ENCODE measurements at places on chromosomes 12 and 14. TPM values are rescaled to one million over a fixed set of nuclear protein-coding genes. Genes with fewer than 3 reads are reported as not detected.

KRT72 gene
- not detected for total RNA-seq

PTPN21 gene
- 2.1 TPM for total RNA-seq

BIN2 gene
- total RNA-seq = 0.42 TPM

DTD2 gene
- total RNA-seq = 12.3 TPM

GRCh38 chr14:77039285-77040058 is 11.0 kb upstream of the IRF2BPL start:
- DNase-seq = no peak

GRCh38 chr14:96135285-96135684 is 69.4 kb upstream of the BDKRB2 start:
- peak; percentile 28 for DNase-seq

DNA sequence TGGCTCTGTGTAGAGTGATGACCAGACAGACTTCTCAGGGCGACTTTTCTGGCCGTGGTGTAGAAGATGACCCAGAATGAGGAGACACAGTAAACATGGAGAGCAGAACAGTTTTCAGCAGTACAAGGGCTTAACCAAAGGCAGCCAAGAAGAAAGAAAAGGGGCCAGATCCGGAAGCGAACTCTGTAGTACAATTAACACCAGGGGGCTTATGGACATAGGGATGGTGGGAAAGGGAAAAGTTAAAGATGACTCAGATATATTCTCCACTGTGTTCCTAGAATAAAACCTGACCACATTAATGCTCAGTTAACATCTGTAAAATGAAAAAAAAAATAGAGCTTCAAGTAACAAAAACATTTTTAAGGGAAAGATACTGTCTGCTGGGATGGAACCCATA is 60.2 kb downstream of the LGR5 start:
- DNase-seq = no peak
